ENCODE measurements at places on chromosomes 6 and 20.

- no peak for ATAC-seq
Observed at GRCh38 chr20:62235001-62235776, 3.1 kb upstream of the OSBPL2 start.

DNA sequence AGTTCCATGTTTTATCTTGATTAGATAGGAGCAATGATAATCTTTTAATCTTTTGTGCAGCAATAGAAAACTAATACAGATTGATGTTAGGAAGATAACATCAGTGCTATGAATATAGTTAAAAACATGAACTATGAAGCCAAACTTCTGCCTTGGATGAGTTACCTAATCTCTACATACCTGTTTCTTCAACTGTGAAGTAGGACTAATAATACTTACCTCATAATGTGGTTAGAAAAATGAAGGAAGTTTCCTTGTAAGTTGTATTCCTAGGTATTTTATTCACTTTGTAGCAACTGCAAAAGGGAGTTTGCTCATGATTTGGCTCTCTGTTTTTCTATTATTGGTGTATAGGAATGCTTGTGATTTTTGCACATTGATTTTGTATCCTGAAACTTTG, 111.9 kb downstream of the FRK start:
- ATAC-seq = no peak

DNA sequence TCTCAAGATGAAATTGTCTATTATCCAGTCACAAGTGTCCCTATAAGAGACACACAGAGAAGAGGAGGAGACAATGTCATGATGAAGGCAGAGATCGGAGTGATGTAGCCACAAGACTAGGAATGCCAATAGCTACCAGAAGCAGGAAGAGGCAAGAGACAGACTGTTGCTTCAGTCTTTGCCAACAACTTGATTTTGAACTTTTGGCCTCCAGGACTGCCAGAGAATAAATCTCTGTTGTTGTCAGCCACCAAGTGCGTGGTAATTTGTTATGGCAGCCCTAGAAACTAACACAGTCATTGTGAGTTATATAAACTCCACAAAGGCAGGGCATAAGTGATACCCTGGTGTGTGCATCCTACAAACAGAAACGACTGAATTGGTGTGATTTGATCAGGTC, 517.0 kb downstream of the BTBD3 start:
- ATAC-seq = no peak

- no peak for ATAC-seq
Observed at GRCh38 chr20:61295682-61296628, 43.9 kb downstream of the CDH4 start.

DNA sequence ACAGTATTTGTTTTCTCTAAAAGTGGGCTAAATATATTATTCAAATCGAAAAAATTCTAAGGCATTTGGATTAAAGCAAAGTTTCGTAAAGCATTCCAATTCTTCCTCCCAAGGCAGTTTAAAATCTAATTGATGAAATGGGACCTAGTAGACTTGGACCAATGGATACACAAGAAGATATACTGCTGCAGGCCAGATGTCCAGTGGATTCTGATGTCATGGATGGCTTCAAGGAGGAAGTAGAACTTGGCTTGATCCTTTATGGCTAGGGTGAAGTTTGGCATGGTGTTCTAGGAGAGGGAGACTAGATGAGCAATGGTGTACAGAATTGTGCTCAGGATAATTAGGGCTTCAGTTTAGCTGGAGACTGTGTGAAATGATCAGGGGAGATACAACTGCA, 559.5 kb upstream of the MMS22L start:
- ATAC-seq = no peak
